Subcutaneous preadipocyte (primary cell): ENCODE measurements at places on chromosomes 5 and 9. TPM values are rescaled to one million over a fixed set of nuclear protein-coding genes. Genes with fewer than 3 reads are reported as not detected.

Gene ACTBL2
- total RNA-seq, result under 0.01 TPM in 1 of 2 replicates, not detected in the other

Gene PFN3
- total RNA-seq, result 1.1 TPM in 1 of 2 replicates, not detected in the other

Gene HMGCS1
- 259 and 382 TPM in 2 replicates for total RNA-seq

Gene MAP3K1
- 4.0 and 8.4 TPM in 2 replicates for total RNA-seq

Gene AMBP
- total RNA-seq, result not detected in 2 replicates

Gene ARID3C
- total RNA-seq, result under 0.01 TPM in 1 of 2 replicates, not detected in the other

Gene EPB41L4A
- 0.39 and 4.8 TPM in 2 replicates for total RNA-seq

Gene GAPT
- total RNA-seq, result not detected in 2 replicates

Gene NUTM2F
- total RNA-seq, result not detected in 2 replicates

Gene ASS1
- 172 and 188 TPM in 2 replicates for total RNA-seq

Gene PLEKHG4B
- not detected in 2 replicates for total RNA-seq

Gene FGF10
- total RNA-seq, result under 0.01 TPM in 1 of 2 replicates, not detected in the other

Gene SNX24
- total RNA-seq, result 16.9 and 19.7 TPM in 2 replicates

Gene PTRH1
- 22.7 and 25.0 TPM in 2 replicates for total RNA-seq

Gene C9
- not detected in 2 replicates for total RNA-seq

Gene CARTPT
- not detected in 2 replicates for total RNA-seq

Gene BTNL8
- not detected in 2 replicates for total RNA-seq

Gene HAVCR2
- total RNA-seq, result 0.78 and 3.3 TPM in 2 replicates

Gene TRIM14
- total RNA-seq, result 1.5 and 6.3 TPM in 2 replicates

Gene CDX1
- not detected in 2 replicates for total RNA-seq

Gene OBP2B
- not detected in 2 replicates for total RNA-seq

Gene BTNL9
- total RNA-seq, result 0.37 TPM in 1 of 2 replicates, not detected in the other

Gene TEX53
- total RNA-seq, result not detected in 2 replicates

Gene LHX2
- total RNA-seq, result not detected in 2 replicates

Gene MOB3B
- total RNA-seq, result under 0.01 TPM in 2 replicates

Gene TICAM2
- 6.1 and 6.2 TPM in 2 replicates for total RNA-seq

Gene PDCD1LG2
- total RNA-seq, result 4.4 and 8.2 TPM in 2 replicates

Gene ASPN
- 0.78 and 3.3 TPM in 2 replicates for total RNA-seq

Gene SPINK13
- not detected in 2 replicates for total RNA-seq

Gene ZNF618
- total RNA-seq, result 5.9 and 9.6 TPM in 2 replicates

Gene PTGDS
- 0.59 and 4.8 TPM in 2 replicates for total RNA-seq

Gene ZNF454
- total RNA-seq, result 0.78 and 1.8 TPM in 2 replicates

Gene IL4
- total RNA-seq, result not detected in 2 replicates

Gene KCNMB1
- total RNA-seq, result not detected in 2 replicates

Gene PAPPA
- 26.8 TPM in 2 replicates for total RNA-seq

Gene BSPRY
- not detected in 2 replicates for total RNA-seq

Gene ADAMTS16
- 1.8 and 2.9 TPM in 2 replicates for total RNA-seq

Gene NUDT2
- total RNA-seq, result 16.9 and 17.8 TPM in 2 replicates

Gene ORM2
- total RNA-seq, result not detected in 2 replicates

Gene DMRT3
- not detected in 2 replicates for total RNA-seq

Gene PIP5KL1
- total RNA-seq, result 2.5 and 5.5 TPM in 2 replicates

Gene NR2F1-AS1
- 3.1 and 3.7 TPM in 2 replicates for total RNA-seq

Gene PAEP
- not detected in 2 replicates for total RNA-seq

Gene TPPP
- 0.20 TPM in 1 of 2 replicates, not detected in the other for total RNA-seq

Gene ERP44
- total RNA-seq, result 11.4 and 13.7 TPM in 2 replicates

Gene CD72
- total RNA-seq, result 1.6 and 4.4 TPM in 2 replicates

Gene MEIKIN
- not detected in 2 replicates for total RNA-seq
